NCI-H446 treated with DMSO at 0.1 percent for 48 hours (cell line): ENCODE measurements at places on chromosomes 6 and 20.
A peak's percentile ranks its signal among the peaks of the same experiment; 100 is the strongest.

- DNase-seq = no peak
Observed at GRCh38 chr20:63158352-63158751, 57.6 kb downstream of the YTHDF1 start.

DNA sequence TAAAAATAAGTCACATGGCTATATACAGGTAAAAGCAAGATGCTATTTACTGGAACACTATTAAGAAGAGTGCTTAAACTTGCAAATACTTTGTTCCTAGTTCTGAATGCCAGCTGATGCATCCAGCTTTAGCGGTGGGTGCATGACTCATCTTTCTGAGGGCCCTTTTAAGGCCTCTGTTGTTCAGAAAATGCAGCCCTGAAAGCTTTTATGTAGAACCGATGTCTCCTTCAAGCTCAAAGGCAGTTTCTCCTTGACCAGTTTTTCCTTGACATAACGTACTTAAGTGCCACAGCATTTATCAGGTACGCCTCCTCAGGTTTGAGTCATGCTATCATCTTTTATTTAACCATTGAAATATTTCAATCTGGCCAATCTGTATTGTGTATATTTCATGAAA, 82.8 kb downstream of the MLIP start:
- DNase-seq = no peak

DNA sequence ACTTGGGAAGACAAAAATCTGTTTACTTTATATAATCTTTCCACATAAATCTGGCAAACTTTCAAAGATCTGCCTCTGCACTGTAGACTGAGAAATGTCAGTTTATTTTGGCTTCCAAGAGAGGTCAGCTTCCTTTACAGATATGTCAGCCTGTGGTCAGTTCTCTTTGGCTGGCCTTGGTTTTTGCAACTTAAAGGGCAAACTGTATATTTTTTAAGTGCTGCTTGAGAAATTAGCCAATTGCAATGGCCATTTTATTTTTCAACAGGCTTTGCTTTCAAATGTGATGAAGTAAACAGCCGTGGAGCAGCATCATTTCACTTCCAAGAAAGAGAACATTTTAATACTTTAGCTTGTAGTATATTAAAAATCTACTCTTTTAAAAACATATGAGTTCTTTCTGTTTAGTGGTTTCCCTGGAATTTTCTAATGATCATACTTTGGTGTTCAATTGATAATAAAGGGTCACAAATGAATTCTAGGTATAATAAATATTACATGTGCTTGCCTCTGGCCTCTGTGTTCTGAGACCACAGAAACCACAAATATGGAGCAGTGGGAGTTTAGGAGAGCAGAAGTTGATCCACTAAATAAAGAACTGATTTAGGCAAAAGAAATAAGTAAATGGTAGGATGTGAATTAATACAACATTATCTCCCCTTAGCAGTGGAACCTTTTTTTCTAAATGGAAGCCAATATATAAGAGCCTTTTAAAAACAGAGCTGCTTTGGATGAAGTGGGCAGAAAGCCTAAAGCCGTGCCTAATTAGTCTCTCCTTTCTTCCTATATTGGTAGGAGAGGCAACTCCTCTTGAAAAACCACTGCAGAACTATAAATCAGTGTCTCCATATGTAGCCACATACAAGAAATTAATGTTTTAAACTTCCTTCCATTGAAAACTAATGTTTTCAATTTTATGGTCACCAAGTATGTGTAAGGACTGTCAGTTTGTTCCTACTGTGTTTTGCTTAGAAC, 16.2 kb downstream of the ADGRB3 start:
- DNase-seq = peak; percentile 45

GRCh38 chr6:19999319-20000191, 162.4 kb downstream of the ID4 start:
- peak; percentile 7 for DNase-seq

- no peak for DNase-seq
Observed at GRCh38 chr6:151498327-151498726, 4.5 kb downstream of the CCDC170 start.

DNA sequence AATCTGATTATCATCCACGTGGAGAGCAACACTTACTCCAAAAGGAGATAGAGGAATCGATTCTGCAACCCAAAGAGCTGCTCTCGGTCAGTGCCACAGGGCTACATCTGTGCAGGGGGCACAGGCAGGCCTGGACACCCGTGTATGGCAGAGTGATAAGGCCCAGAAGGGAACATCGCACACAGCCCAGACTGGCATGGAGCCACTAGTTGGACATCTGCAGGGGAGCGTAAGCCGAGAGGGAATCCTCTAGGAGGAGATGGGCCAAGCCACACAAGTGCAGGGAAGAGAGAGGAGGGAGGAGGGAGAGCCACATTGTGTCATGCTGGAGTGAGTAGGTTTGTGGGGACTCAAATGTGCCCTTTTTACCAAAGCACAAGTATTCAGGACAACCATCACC, 50.4 kb upstream of the ENTPD6 start:
- peak; percentile 34 for DNase-seq

GRCh38 chr6:158253248-158253647, 59.0 kb upstream of the TULP4 start:
- no peak for DNase-seq

GRCh38 chr6:63683071-63683603, 47.5 kb downstream of the PHF3 start:
- DNase-seq = no peak

DNA sequence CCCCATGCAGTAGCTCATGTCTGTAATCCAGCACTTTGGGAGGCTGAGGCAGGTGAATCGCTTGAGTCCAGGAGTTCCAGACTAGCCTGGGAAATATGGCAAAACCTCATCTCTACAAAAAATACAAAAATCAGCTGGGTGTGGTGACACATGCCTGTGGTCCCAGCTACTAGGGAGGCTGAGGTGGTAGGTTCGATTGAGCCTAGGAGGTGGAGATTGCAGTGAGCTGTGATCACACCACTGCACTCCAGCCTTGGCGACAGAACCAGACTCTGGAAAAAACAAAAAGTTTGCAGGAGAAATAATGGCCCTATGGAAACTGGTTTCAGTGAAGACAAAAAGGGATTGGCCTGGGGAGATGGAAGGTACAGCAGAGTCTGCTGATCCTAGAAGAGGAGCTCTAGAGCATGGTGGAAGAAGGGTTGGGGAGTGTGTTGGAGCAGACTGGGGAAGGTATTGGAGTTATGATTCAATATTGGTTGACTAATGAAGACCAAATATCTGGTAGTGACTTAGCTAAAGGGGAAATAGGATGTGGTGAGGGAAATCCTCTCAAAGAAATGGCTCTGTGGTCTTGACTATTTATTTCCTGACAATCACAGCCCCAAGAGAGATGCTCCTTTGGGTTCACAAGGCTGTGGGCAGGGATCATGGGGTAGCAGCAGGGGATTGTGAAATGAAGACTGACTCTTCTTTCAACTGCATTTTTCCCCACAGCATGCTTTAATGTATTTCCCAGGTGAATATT, 281.9 kb downstream of the UTRN start:
- DNase-seq = no peak

DNA sequence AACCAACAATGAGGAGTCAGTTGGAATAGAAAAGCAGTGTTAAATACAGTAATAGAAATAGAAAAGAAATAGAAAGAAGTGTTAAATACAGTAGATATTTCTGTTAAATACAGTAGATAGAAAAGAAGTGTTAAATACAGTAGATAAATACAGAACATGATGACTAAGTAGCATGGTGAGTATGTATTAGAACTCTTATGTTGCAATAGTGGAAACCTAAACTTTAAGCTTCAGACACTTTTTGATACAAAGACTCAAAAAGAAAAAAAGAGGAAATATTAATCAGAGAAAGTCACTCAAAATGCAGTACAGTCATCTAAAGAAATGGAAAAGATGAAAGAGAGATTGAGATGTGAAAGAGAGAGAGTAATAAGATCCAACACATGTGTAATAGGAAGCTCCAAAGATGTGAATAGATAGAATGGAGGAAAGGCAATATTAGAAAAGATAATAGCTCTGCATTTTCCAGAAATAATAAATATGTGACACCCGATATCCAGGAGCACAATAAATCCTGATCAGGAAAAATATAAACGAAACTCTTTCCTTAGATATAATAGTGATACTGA, 131.5 kb upstream of the KCNK16 start:
- DNase-seq = no peak

- DNase-seq = no peak
Observed at GRCh38 chr20:46400253-46400652, 6.2 kb downstream of the ELMO2 start.

GRCh38 chr6:82442061-82442719, 78.6 kb downstream of the TPBG start:
- DNase-seq = no peak

GRCh38 chr6:106446983-106447382, 86.5 kb downstream of the CRYBG1 start:
- DNase-seq = no peak

DNA sequence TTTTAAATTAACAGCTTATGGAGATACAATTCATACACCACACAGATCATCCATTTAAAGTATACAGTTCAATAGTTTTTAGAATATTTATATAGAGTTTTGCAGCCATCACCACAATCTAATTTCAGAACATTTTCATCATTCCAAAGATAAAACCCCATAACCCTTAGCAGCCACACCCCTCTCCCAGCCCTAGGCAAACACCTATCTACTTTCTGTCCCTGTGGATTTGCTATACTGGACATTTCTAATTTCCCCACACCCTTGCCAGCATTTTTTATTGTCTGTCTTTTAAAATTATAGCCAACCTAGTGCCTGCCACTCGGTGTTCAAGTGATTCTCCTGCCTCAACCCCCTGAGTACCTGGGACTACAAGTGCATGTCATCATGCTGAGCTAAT, 23.0 kb upstream of the AKAP7 start:
- no peak for DNase-seq

DNA sequence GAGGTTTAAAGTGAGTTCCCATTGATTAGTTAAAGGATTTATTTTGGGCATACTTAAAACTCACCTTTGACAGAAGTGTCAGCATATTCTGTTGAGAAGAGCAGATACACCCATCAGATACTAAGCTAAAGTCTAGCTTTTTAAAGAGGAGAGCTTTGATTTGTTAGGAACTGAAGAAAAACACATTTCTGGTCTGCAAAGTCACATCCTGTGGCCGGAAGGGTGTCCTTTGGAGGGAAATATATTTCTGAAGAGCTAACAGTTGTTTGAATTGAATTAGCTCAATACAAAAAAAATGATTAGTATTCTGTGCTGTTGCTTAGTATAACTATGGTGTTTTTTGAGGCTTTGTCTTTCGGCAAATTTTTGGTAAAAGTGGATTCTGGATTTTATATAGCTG, 302.7 kb downstream of the RFPL4B start:
- no peak for DNase-seq

- DNase-seq = no peak
Observed at GRCh38 chr6:56550301-56550700, 92.4 kb downstream of the DST start.

DNA sequence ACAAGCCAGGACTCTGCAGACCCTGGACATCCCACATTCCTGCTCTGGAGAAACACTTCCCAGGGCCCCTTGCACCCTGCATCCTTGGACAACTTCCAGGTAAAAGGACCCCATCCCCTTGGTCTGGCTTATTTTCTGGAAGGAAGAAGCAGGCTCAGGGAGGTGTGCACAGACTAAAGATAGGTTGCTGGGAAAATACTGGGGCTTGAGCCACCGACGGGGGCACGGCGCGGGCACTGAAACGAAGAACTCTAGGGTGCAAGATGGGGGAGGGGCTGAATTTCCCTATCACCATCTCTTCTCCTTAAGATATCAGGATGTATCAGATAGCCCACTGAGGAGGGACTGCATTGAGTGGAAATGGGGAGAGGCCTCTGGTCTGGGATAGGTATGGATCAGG, 805 bp downstream of the FRS3 start:
- no peak for DNase-seq

DNA sequence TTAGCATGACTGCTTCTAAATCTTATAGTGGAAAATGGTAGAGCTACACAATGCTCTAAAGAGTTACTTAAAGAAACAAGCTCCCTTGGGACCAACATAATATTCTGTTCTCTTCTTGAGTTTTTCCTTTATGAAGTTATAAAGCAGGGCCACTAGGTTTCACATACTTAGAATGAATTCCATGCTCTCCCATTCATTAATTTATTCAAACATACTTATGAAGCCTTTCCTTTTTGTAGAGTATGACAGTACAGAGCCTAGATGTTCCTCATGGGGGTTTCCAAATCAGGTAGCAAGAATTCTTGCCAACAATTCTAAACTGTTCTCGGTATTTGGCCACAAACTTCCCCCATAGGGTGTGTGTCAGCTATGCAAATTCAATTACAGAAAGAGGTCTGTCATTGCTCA, 20.6 kb upstream of the FABP7 start:
- DNase-seq = no peak
